Astrocyte of the spinal cord (primary cell): ENCODE measurements at places on chromosomes 6 and 20.

- no peak for DNase-seq
Observed at GRCh38 chr6:123550052-123550617, 86.6 kb downstream of the TRDN start.

DNA sequence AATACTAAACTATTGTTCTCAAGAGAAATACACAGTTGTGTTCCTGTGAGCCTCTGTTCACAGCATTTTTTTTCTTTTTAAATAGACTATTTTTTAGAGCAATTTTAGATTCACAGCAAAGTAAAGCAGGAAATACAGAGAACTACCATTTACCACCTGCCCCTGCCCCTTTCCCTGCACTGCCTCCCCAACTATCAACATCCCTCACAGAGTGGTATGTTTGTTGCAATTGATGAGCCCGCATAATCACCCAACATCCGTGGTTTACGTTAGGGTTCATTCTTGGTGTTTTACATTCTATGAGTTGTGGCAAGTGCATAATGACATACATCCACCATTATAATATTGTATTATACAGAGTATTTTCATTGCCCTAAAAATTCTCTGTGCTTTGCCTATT is 71.6 kb upstream of the TNFAIP3 start:
- DNase-seq = no peak

GRCh38 chr6:151757506-151757955 is 50.0 kb upstream of the ESR1 start:
- no peak for DNase-seq

DNA sequence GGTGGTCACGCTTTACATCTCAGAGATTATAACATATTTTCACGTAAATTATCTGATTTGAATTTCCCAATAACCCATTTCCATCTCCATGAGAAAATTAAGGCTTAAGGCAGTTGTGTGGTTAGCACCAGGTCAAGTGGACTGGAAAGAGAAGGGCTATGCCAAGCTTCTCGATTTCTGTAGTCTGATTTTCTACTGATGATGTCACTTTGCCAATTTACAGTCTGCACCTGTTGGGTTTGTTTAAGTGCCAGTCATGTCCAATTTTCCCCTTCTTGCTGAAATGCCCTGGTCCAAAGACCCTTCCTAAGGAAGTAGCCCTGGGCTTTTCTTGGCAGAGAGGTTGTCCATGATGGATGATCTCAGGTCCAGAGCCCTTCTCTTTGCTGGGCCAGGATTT is 562.3 kb upstream of the BTBD3 start:
- DNase-seq = no peak

DNA sequence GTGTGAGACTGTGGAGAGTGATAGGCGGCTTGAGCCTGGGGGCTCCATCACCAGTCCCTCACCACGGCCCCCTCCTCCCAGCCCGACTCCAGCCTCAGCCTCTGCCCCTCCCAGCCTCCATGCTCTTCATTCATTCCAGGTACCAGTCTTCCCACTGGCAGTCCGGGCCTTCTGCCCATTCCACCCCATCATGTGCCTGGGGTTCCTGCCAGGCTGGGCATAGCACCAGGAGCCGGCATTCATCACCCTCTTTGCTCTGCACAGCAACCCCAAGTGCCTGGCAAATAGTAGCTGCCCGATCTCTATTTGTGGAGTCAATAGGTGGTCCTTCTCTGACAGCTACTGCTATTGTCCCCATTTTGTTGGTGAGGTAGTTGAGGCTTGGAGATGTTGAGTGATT is 39.6 kb upstream of the GTSF1L start:
- no peak for DNase-seq

GRCh38 chr6:137746264-137746663 is 120.8 kb upstream of the TNFAIP3 start:
- DNase-seq = no peak
